Stimulated activated CD4-positive, alpha-beta T cell treated with anti-CD3 and anti-CD28 coated beads, Interleukin-12 subunit alpha, Interleukin-12 subunit beta, amount 100 ng/mL, for 4 hours (primary cell): ENCODE measurements at places on chromosomes 16 and 17.

GRCh38 chr17:44043272-44043696, 23.2 kb downstream of the LSM12 start:
- no peak for DNase-seq

DNA sequence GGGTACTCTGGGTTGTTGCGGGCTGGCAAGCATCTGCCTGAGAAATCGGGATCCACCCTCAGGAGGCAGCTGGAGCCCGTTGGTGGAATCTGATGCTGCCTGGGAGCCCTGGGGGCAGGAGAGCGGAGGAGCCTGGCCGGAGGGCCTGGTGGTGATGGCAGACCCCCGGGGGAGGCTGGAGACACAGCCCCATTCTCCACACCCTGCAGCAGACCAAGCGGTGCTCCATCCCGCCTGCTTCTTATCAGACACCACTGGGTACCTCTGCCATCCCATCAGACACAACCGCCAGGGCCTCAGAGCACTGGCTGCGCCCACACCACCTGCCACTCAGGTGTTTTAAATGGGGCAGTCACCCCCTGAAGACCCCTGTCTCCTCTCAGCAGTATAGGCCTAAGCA, 103.9 kb downstream of the RBFOX3 start:
- DNase-seq: no peak

GRCh38 chr16:13193721-13194120, 292.3 kb downstream of the SHISA9 start:
- DNase-seq: no peak

- DNase-seq: no peak
These were observed 32.1 kb downstream of the CTU2 start for GRCh38 chr16:88738151-88739084.

GRCh38 chr16:47939680-47940079, 216.1 kb downstream of the ABCC12 start:
- DNase-seq: no peak

DNA sequence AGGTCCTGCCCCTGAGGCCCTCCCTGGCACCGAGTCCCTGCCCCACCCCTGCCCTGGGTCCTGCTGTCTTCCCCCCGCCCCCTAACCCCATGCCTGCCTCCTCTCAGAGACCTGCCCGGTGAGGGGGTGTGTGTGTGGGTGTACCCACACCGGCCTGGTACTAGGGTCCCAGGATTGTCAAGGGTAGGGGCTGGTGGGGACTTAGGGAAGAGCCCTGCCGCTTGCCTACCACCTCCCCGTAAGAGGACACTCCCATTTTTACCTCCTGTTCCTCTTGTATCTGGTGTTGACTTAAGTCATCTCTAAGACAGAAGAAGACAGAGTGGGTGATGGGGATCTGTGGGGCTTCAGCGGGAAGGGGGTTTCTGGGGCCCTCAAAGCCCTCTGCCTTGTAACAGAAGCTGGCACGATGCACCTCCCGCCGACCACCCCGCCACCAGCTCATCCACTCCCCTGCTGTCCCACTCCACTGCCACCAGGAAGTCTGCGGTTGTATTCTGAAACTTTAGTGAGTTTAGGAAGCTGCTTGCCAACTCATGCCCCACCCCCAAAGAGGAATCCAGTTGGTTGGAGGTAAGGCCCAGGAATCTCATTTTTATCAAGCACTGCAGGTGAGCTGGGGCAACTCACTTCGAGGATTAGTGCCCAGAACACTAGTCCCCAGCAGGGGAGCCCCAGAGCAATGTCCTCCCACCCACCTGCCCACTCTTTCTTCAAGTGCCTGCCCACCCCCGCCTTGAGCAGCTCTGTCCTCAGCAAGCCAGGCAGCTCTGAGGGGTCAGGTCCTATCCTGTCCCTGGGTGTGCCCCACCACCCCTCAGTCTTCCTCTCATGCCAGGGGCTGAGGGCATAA, 5.6 kb downstream of the SPATA32 start:
- no peak for DNase-seq

GRCh38 chr16:78443542-78444364, 344.3 kb downstream of the WWOX start:
- no peak for DNase-seq

GRCh38 chr16:6837722-6838121, 494.9 kb upstream of the RBFOX1 start:
- no peak for DNase-seq

DNA sequence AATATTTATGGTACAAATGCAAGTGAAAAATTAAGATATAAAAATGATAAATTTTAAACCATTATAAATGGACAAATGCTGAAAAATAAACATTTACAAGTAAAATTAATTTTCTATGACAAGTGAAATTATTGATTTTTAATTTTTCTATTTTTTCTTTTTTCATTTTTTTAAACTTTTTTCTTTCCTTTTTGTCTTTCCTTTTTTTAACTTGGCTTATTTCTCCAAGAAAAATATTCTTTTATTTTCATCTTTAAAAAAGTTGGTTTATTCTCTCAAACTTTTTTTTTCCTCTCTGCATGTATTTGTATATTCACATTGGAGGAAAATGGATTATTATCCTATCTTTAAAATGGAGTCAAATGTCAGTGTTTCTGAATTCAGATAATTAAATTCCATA, 3.9 kb upstream of the IGF2BP1 start:
- DNase-seq: no peak

DNA sequence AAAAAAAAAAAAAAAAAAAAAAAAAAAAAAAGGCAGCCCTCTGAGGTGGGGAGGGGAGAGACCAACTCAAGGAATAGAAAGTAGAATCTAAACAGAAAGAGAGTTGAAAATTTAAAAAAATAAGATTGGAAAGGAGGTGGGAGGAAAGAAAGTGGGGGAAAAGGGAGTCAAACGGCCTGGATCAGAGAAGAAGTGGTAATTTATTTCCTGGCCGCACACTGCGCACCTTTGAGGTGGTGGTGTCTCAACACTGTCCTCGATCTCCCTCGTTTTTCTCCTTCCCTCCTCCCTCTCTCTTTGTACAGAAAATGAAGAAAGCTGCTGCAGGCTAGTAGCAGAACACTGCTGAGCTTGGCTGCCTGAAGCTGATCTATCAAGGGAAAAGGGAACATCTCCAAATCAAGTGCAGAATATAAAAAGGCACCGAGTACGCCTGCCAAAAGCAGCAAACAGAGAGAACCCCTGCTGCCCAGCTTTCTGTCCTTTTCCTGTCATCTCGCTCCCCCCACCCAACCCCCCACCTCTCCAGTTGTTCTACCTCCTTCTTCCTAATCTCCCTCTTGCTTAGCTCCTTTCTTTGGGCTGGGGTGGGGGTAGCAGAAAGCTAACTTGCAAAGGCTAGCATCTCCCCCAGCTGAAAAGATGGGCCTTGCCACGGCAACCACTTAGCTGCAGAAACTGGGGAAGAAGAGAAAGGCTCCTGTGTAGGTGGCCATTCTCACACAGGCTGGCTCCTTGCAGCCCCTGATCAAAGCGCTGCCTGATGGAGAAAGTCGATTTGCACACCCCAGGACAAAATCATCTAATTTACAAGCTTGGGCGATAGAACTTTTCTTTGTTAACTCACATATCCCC, 22.5 kb downstream of the AXIN2 start:
- no peak for DNase-seq

DNA sequence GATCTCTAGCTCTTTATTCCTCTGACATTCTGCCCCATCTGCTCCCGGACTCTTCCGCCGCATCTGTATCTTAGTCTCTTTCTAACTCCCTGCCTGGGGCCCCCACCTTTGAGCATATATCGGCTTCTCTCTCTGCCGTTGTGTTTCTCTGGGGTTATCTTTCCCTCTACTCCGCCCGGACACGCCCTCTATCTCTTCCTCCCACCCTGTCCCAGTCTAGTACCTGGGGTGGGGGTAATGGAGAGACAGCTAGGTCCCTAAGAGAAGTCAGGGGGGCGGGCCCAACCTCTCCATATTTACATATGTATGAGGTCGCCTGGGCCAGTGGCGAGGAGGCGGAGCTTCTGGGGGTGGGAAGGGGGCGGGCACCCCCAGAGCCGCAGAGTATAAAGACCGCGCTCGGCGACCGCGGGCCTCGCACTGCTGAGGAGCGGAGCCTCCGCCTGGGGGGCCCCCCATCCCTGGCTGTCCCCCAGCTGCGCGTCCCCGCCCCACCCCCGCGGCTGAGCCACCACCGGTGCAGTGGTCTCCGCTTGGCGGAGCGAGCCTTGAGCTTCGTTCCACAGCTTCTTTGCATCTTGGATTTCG, at the start of gene ATP1B2:
Gene ATP1B2, plus strand, starts transcription at position 418 of the 588 bp plus-strand sequence. CDS start 593 bp downstream, outside the sequence.
- DNase-seq: peak; percentile 58

DNA sequence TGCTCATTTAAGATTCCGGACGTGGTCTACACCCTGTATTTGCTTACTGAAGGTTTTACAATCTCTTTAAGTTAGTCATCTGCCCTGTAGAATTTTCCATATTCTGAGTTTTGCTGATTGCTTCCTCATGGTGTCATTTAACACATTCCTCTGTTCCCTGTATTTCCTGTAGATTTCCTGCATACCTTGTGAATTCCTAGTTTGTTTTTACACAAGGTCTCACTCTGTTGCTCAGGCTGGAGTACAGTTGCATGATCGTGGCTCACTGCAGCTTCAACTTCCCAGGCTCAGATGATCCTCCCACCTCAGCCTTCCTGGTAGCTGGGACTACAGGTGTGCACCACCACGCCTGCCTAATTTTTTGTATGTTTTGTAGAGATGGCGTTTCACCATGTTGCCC, 66.8 kb downstream of the CMIP start:
- no peak for DNase-seq

DNA sequence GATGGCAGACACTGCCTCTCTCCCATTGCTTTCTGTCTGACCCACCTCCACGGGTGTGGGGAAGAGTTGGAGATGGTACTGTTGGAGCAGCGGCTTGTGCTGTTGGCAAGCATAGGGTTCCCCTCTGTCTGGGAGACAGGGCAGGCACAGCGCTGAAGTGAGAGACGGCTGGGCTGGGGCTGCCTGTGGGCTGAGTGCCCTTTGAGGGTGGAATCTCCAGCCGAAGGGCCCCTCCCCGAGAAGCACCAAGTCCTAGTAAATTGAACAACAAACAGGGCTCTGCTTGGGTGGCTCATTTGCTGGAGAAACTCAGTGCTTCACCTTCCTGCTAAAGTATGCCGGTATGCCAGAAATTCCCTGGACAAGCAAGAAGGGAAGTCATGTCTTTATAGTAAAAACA, 79.7 kb downstream of the KSR1 start:
- no peak for DNase-seq

- no peak for DNase-seq
These were observed 674 bp downstream of the TAF15 start for GRCh38 chr17:35809855-35810461.

DNA sequence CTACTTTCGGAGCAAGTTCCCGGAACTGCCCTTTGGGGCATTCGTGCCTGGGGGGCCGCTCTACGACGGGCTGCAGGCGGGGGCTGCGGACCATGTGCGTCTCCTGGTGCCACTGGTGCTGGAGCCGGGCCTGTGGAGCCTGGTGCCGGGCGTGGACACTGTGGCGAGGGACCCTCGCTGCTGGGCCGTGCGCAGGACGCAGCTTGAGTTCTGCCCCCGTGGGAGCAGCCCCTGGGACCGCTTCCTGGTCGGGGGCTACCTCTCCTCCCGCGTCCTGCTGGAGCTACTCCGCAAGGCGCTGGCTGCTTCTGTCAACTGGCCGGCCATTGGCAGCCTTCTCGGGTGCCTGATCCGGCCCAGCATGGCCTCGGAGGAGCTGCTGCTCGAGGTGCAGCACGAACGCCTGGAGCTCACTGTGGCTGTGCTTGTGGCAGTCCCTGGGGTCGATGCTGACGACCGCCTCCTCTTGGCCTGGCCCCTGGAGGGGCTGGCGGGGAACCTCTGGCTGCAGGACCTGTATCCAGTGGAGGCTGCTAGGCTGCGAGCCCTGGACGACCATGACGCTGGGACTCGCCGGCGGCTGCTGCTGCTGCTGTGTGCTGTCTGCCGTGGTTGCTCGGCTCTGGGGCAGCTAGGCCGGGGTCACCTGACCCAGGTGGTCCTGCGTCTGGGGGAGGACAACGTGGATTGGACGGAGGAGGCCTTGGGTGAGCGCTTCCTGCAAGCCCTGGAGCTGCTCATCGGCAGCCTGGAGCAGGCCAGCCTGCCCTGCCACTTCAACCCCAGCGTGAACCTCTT, 3.6 kb downstream of the MIEF2 start:
- DNase-seq: no peak

DNA sequence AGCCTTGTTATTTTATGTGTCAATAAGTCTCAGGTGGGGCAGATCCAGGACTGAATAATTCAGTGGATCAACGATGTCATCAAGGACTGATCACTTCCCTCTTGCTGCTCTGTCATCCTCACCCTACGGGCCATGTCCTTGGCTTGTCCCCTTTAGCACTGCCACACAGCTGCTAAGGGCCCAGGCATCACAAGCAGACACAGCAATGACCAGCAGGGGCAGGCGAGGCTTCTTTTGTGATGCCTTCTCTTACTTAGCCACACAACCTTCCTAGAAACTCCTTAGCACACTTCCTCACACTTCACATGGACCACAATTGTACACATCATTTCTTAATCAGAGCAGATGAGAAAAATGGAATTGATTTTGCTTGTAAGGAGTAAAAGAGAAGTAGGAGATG, 356.3 kb upstream of the SOX9 start:
- DNase-seq: no peak

DNA sequence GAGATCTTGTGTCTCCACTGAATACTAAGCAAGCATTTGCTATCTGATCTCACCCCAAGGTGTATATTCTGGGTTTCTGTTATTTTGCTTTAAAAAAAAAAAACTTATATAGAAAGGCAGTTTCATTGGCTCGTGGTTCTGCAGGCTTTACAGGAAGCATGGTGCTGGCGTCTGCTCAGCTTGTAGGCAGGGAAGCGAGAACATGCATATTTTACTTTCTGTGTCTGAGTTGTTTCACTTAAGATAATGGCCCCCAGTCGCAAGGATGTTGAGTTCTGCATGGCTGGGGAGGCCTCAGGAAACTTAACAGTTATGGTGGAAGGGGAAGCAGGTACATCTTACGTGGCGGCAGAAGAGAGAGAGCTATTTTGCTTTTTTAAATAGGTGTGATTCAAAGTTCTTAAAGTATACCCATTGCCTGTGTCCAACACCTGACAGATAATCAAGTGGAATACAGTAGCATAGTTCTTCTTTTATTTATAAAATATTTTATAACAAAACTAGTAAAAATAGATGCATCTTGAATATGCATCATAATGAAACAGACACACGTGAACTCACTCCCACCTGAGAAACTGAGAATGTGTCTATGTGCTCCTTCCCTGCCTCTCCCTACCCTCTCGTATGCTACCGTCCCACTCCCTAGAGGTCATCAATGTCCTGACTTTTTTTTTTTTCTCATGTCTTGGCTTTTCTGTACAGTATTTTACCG, 15.4 kb upstream of the ARHGAP17 start:
- DNase-seq: no peak

DNA sequence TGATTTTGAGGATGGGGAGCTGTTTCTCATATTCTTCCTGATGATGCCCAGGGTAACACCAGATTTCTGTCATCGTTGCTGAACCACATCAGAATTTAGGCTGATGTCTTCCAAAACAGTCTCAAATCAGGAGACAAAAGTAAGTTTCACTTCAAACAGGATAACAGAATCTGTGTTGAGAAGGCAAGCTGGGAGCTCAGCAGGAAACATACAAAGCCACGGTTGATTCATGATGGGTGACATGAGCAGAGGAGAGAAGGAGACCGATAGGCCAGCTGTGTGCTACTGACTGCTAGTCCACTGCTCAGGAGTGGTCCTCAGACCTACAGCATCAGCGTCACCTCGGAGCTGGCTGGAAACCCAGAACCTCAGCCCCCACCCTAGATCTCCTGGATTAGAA, 62.9 kb upstream of the RCVRN start:
- DNase-seq: no peak

- DNase-seq: no peak
These were observed 73.9 kb downstream of the RPH3AL start for GRCh38 chr17:278676-279059.

- no peak for DNase-seq
These were observed 470.7 kb downstream of the SOX9 start for GRCh38 chr17:72591289-72592241.

GRCh38 chr17:61770043-61770442, 93.3 kb downstream of the BRIP1 start:
- DNase-seq: no peak
